ENCODE measurements at places on chromosomes 3 and 15. TPM values are rescaled to one million over a fixed set of nuclear protein-coding genes. Genes with fewer than 3 reads are reported as not detected.
A peak's percentile ranks its signal among the peaks of the same experiment; 100 is the strongest.

DNA sequence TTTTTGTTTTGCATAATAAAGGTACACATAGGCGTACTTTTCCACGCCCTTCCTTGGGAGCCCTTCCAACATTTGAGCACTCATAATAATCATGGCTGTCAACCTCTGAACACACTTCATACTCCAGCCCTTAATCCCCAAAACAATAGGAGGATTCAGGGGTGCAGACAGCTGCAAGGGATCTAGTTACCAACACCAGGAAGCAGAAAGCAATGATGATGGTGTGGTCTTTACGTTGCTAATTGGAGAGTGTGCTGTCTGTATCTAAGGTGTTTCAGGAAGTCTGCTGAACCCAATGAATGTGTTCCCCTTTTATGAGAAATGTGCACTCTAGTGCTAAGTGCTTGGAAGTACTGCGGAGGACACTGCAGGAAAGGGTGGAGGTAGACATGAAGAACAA lies 60.3 kb upstream of the PDZRN3 start:
- no peak for DNase-seq

DNA sequence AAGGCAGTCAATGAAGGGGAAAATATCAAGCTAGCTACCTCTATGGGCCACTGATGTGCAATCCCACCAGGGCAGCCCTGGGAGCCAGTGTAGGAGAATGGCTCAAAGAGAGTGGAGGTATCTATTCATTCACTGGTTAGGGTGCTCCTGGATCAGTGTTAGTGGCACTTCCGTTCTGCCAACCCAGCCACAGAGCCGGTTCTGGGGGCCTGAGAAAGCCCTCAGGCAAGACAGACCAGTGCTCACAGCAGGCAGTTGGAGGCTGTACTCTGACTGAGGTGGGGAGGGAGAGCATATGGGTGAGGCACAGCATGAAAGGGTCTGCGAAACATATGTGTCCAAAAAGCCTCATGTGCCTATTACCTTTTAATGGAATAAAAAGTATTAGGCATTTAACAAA lies 109.3 kb downstream of the KCNMB2 start:
- DNase-seq: no peak

DNA sequence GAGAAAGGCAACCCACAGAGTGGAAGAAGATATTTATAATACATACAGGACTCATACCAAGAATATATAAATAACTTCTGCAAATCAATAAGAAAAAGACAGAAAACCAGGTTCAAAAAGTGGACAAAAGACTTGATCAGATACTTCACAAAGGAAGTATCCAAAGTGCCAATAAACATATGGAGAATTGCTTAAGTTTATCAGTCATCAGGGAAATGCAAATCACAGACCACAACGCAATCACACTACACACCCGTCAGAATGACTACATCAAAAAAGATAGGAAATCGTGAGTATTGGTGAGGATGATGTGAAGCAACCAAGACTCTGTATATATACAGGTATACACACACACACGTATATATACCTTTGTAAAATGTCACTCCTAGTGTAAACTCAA lies 180.6 kb downstream of the FAM43A start:
- no peak for DNase-seq

GRCh38 chr3:45008117-45008516 lies 18.0 kb upstream of the CLEC3B start:
- DNase-seq: peak; percentile 24

- no peak for DNase-seq
These were observed 101.1 kb upstream of the SLC2A2 start for GRCh38 chr3:171127611-171128010.

DNA sequence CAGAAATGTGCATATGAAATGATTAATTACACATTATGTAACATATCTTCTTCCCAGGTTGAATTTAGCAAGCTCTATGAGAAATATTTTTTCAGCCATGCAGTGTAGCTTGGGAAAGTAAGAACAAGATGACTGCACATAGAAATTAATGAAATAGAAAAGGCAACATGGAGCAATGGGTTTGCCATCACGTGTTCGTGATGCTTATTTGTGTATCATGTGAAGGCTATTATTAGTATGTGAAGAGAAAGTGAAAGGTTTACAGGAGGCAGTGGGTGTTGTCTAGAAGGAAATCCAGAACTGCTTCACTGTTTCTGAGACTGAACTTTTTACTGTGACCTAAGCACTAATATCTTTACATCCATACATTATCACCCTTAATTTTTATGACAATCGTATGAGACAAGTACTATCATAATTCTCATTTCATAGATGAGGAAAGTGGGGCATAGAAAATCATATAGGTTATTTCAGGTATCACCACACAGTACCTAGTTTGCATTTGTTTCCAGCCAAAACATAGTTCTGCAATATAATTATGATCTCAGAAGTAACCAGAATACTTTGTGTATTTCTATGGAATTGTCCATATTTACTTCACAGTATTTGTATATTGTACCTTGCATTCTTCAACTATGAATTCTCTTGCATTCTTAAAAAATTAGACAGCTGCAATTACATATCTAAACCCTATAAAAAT lies 14.9 kb downstream of the SERPINI1 start:
- no peak for DNase-seq

DNA sequence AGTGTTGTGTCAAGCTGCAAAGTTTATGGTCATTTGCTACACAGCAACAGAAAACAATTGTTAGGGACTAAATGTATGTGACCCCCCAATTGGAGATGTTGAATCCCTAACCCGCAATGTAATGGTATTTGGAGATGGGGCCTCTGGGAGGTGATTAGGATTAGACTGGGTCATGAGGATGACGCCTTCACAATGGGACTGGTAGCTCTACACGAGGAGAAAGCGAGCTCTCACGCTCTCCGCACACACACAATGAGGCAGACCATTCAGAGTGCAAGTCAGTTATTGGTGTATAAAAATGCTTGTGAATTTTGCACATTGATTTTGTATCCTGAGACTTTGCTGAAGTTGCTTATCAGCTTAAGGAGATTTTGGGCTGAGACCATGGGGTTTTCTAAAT lies 116.9 kb upstream of the NSMCE3 start:
- DNase-seq: no peak

DNA sequence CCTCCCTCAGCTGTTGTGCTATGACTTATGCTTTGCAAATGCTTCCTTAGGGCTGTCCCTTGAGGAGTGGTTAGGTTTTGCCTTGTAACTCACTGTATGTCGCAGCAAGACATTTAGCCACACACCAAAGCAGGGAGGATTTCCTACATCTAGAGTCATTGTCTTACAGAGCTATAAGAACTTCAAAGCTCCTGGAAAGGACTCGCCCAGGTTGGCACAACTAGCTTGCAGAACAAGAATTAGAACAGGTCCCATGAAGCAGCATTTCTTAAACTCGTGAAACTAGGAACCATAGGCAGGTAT lies 19.4 kb upstream of the ACAP2 start:
- peak; percentile 8 for DNase-seq

DNA sequence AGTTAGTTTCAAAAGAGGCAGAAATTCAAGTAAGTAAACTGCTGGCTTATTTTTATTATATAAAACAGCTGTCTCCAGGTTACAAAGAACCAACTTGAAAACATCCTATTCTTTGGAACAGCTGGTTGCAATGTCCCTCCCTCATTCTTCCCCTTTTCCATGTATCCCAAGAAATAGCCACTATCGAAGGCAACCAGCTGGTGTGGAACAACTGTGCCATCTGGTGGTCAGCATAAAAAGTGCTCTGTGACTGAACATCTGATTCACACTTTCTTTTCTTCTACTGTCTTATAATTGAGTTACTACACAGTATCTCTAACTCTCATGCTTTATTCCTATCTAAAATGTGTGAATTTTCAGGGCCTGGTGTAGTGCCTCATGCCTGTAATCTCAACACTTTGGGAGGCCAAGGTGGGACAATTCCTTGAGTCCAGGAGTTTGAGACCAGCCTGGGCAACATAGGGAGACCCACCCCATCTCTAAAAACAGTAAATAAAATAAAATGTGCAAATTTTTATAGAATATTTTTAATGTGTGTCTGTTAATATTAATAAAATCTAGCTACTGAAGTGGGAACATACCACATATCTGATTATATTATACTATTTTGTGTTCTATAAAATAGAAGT lies 9.6 kb downstream of the OSBPL11 start:
- peak; percentile 71 for DNase-seq

GRCh38 chr15:91664224-91664836 lies 189.2 kb upstream of the SLCO3A1 start:
- DNase-seq: no peak

DNA sequence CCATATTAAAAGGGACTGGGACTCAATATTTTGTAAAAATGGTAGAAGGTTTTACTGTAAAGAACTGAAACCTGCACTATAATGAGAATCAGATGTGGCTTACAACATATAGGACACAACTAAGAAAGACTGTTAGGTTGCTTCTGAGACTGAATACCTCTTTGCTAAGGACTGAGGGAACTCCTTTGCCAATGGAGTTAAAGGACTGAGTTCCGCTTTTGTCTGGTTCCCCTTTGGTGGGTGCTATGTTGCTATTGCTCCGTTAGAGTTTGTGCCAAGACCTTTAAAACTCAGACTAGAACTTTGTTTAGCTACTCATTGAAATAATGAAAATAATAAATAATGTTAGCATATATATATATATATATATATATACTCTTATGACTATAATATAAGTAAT lies 147.8 kb upstream of the KCNMB2 start:
- no peak for DNase-seq

DNA sequence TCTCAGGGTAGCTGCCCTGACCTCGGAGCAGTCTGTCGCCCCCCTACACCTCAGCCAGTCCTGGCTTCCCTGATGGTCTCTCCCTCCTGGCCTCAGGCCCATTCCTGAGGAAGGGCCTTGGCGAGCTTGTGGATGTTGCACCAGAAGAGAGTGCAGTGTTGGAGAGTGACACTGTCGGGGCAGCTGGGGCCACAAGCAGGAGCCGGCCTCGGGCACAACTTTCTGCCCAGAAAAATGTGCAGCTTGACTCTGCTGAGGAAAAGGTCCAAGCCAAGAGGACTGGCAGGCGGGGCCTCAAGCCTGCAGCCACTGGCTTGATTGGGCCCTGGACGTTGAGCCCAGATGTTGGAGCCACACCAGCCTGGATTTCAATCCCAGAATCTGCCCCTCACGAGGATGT lies 12.8 kb downstream of the HEMK1 start:
- DNase-seq: no peak

DNA sequence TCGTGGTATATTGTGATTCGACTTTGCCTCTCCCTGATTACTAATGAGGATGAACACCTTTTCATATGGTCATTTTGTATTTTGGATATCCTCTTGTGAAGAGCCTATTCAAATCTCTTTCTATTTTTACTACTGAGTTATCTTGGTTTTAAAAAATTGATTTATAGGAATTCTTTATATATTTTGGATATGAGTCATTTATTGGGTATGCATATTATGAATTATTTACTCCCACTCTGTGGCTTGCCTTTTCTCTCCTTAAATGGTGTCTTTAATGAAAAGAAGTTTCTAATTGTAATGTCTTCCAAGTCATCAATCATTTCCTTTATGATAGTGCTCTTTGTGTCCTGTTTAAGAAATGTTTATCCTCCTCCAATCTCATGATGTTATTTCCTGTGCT lies 191.5 kb upstream of the DPH6 start:
- DNase-seq: peak; percentile 34

Gene OR5K2
- not detected for total RNA-seq

Gene CCR8
- not detected for total RNA-seq

Gene ATP13A4
- not detected for total RNA-seq

Gene PAK6
- total RNA-seq: 13.0 TPM

Gene ZPLD1
- total RNA-seq: not detected

Gene CTXN2
- 0.20 TPM for total RNA-seq

Gene CLRN1
- not detected for total RNA-seq

Gene AMT
- total RNA-seq: 0.32 TPM

Gene CCDC32
- total RNA-seq: 24.9 TPM

Gene ROBO1
- 19.0 TPM for total RNA-seq
